ENCODE measurements at places on chromosomes 5 and 9. TPM values are rescaled to one million over a fixed set of nuclear protein-coding genes. Genes with fewer than 3 reads are reported as not detected.

FAT2 gene
- under 0.01 TPM for total RNA-seq

SERF1B gene
- 17.6 TPM for total RNA-seq

RANBP17 gene
- total RNA-seq, result 6.2 TPM

GTF2H2 gene
- total RNA-seq, result 23.0 TPM

HMCN2 gene
- under 0.01 TPM for total RNA-seq

FAM81B gene
- total RNA-seq, result not detected

SPATA31D4 gene
- not detected for total RNA-seq

DAB2IP gene
- total RNA-seq, result 7.7 TPM

GPR151 gene
- not detected for total RNA-seq

RFESD gene
- total RNA-seq, result 2.3 TPM

TAF11L14 gene
- not detected for total RNA-seq

RASGEF1C gene
- not detected for total RNA-seq

SPINK1 gene
- 0.68 TPM for total RNA-seq

GBGT1 gene
- 7.7 TPM for total RNA-seq

ZNF474 gene
- total RNA-seq, result 0.23 TPM

NNT gene
- total RNA-seq, result 68.7 TPM

NEURL1B gene
- total RNA-seq, result 1.1 TPM

GFI1B gene
- not detected for total RNA-seq

SVEP1 gene
- total RNA-seq, result 9.8 TPM

COL27A1 gene
- total RNA-seq, result 1.2 TPM

TMEM171 gene
- 5.1 TPM for total RNA-seq

C5 gene
- 2.2 TPM for total RNA-seq

CTSV gene
- total RNA-seq, result 1.9 TPM

NTRK2 gene
- total RNA-seq, result 0.38 TPM

CEP72 gene
- 1.7 TPM for total RNA-seq

FAM120AOS gene
- 13.9 TPM for total RNA-seq

SLC25A2 gene
- 0.23 TPM for total RNA-seq

ALAD gene
- 32.2 TPM for total RNA-seq

ZNF454 gene
- total RNA-seq, result 2.8 TPM

LCN9 gene
- not detected for total RNA-seq

PFN3 gene
- not detected for total RNA-seq

CCIN gene
- total RNA-seq, result 2.2 TPM

HCN1 gene
- total RNA-seq, result 0.30 TPM

GEMIN5 gene
- total RNA-seq, result 8.1 TPM

CCNI2 gene
- total RNA-seq, result not detected

GRM6 gene
- not detected for total RNA-seq
